ENCODE measurements at places on chromosomes 2 and 18.

- no peak for DNase-seq
Measured at GRCh38 chr18:54251606-54252390, 17.5 kb upstream of the POLI start.

DNA sequence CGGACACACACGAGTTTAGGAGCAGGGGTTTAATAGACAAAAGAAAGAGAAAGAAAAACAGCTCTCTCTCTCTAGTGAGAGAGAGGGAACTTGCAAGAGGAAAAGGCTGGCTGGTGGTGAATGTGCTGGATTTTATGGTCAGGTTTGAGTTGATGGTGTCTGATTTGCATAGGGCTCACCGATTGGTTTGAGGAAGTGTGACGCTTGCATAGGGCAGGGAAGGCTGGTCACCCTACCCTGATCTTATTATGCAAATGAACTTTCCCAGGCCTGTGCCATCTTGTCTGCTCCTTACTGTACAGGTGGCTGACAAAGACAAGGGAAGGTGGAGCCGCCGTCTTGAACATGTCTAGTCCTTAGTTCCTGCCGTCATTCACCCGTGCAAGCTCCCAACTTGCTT is 408.9 kb downstream of the RIT2 start:
- DNase-seq: no peak

GRCh38 chr2:17160594-17160993 is 357.6 kb downstream of the RAD51AP2 start:
- no peak for DNase-seq

- DNase-seq: no peak
Measured at GRCh38 chr2:98927027-98927426, 9.0 kb downstream of the CRACDL start.

GRCh38 chr2:25286025-25286400 is 55.7 kb downstream of the DNMT3A start:
- no peak for DNase-seq

- no peak for DNase-seq
Measured at GRCh38 chr2:217950401-217950871, 52.4 kb downstream of the TNS1 start.

DNA sequence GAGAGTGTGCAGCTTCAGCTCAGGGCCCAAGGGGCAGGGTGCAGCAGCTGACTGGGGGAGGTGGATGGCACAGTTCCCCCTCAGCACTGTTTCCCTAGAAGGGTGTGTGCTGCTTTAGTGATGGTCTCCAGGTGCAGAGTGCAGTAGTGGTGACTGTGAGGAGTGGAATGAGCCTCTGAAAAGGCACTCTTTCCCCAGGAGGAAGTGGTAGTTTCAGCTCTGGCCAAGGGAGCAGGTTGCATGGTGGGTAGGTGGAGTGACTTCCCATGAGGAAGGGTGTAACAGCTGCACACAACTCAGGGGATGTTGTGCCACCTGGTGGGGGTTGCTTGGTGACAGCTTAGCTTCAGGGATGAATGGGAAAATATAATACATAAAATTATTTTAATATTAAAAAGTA is 251.5 kb upstream of the NXPH2 start:
- DNase-seq: no peak

All from renal cortex interstitium (tissue), 15 donors.